ENCODE measurements at places on chromosomes 4 and X.
A peak's percentile ranks its signal among the peaks of the same experiment; 100 is the strongest.

GRCh38 chr4:88341227-88342192 is 37.1 kb upstream of the HERC6 start:
- peak; percentile 97 for DNase-seq

GRCh38 chr4:64518600-64518999 is 109.3 kb upstream of the TECRL start:
- DNase-seq: no peak

DNA sequence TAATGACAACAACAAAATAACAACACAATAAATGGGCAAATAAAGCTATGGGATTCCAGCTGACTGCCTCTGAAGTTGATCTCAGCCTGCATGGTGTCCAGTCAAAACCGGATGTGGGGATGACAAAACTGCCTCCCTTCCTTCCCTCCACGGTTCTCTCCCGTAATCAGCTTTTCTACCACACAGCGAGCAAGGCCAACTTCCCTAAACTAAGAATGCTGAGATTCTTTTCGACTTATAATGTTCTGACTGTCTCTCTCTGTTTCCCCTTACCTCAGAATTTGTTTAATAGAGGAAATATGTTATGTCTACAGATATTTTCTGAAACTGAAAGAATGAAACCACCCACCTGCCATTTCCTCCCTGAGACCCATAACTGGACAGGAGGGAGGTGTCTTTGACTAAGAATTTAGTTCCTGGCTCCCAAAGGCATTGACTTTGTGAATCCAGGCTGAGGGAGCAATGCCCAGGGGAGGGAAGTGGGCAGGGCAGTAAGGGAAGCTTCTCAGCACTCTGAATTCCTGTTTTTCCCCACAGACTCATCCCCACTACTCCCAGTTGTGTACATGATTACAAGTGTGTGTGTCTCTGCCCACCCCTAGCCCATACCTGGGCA is 1.0 kb upstream of the TLR1 start:
- peak; percentile 10 for DNase-seq

- peak; percentile 24 for DNase-seq
These were observed 142.7 kb downstream of the RPA4 start for GRCh38 chrX:97026406-97026805.

- DNase-seq: no peak
These were observed 875.0 kb upstream of the PRKX start for GRCh38 chrX:4588466-4588865.

- DNase-seq: no peak
These were observed 13.7 kb upstream of the AMMECR1 start for GRCh38 chrX:110331444-110332030.

DNA sequence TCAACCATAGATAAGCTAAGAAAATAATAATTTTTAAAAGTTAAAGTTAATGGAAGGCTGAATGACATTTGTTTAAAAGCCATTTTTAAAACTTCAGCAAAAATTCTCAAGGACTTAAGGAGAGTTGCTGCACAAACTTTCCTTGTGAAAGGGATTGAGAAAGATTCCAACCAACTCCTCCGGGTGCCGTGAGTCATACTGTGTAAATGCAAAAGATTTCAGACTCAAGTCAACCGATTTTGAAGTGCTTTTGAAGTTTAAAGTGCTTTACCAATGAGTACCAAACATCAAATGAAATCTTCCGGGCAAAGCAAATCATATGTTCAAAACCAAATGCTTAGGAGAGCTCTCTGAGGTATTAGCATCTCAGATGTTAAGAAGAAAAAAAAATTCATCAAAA is 31.4 kb downstream of the VCX2 start:
- peak; percentile 33 for DNase-seq

GRCh38 chr4:141788169-141788915 is 152.0 kb downstream of the IL15 start:
- DNase-seq: peak; percentile 81

GRCh38 chrX:11010476-11010875 is 100.7 kb upstream of the HCCS start:
- DNase-seq: peak; percentile 15

DNA sequence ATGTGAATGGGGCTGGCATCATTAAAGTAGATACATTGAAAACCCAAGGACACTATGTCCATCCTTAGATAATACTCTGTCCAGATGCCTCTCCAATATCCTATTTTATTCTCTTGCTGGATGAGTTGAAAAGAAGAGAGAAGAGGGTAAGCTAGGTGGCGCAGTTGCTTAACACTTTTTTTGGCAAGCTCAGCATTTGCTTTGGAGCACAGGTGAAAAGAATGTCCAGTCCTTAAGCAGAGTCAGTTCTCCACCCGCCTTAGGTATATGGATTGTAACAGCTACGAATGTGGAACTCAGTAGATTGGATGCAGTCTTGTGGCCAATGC is 208.4 kb downstream of the NWD2 start:
- DNase-seq: peak; percentile 67

DNA sequence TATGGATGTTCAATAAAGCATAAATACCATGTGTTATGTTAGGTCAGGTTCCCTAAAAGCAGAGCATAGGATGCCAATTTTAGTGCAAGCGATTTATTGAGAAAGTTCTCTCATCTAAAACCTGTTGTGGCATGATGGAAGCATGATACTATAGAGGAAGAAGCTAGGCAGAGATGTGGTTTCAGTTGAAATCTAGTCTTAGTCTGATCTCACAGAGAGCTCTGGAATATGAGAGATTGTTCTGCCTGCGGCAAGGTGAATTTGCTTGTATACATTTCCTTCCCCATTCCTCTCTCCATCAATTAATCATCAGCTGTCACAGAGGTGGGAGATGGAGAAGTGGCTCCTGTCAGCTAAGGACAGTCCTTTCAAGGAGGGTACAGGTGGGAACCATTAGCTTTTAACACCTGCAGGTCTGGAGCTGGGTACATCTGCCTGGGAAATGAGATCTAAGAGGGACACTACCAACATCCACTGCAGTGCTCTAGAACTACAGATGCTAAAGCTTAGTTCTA is 252.4 kb downstream of the CFAP299 start:
- no peak for DNase-seq

DNA sequence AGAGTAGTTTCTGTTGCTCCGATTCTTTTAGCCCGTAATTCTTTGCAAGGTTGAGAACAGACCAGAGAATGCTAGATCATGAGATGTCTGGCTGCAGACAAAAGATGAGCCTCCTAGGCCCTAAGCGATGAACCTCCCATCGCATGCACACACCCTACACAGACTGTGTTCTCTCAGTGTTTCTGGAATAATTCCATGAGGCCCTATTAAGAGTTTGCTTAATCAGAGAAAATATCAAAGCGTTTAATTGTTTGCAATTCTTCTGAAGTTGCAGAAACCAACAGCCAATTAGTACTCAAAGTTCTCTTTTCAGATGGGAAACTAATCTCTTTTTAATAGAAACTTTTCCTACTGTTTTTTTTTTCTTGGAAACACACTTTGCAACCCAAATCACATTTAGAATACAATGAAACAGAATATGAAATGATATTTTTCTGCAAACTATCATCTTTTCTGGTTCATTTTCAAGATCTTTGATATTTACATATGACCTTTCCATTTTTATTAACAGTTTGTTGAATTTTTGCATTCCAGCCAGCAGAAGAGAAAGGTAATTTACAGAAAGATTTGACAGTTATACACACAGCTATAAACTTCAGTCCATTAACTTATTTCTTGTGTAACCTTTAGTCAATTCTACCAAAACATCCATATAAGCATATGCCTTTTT is 1525.6 kb downstream of the ARAP2 start:
- DNase-seq: no peak

DNA sequence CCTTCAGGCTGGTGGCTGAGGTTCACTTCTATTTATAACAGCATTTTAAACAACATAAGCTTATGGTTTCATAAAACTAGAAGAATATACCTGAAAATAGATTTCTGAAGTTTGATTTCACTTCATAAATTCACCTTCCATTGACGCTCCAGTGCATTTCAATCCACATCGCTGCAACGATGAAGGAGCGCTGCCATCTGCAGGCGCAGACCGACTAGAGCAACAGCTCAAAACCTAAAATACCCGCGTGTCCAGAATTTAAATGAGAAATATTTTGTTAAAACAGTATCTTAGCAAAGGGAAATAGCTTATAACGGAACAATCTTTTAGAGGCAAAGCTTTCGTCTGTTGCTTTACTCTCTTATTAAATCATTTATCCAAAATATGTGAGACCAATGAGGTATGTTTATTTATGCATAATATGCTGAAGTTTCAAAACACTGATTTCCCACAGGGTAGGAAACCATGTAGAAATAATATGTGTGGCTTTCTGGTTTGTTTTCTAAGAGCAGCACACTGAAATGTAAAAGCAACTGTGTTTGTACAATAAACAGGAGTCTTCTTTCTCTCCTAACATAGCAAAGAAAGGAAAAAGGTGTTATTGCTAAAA is 816.4 kb upstream of the FRG1 start:
- peak; percentile 61 for DNase-seq

DNA sequence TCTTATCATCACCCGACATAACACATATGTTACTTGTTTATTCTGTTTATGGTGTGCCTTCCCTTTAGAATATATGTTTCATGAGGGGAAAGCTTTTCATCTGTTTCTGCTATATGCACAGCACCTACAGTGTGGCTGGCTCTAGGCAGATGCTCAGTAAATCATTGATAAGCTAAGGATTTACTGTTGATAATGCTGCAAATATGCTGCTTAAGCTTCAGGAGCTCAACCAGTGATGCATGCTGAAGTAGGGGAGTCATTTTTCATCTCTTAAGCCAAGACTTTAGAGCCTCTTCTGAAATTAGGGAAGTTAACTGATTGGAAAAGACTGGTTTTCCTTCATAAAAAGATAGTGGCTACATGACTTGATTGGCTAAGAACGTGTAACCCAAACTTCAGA is 16.4 kb downstream of the FAT4 start:
- no peak for DNase-seq

DNA sequence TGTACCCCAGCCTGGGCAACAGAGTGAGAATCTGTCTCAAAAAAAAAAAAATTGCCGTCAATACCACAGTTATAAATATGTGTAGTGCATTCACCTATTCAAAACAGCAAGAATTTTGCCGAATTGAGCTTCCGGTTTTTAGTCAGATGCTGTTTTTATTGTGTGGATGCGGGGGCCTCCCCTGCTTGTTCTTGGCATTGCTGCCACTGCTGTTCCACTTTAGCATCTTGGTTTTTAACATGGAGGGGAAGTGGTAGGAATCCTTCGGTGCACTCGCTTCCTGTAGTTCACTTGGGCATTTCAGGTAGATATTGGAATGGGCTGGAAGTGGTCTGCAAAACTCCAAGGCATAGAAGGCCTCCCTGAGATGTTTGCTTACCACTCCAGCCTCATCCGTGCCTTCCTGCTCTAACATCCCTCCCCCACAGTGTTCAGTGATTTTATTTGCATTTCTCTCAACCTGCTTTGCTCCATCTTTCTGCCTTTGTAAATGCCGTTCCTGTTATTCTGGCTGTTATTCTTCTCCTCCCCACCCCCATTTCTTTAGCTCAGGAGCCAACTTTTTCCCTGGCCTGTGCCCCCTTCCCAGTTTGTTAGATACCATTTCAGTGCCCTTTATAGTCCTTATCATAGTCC is 25.5 kb downstream of the MOB1B start:
- DNase-seq: no peak

GRCh38 chr4:58636381-58636780 is 1526.2 kb upstream of the IGFBP7 start:
- no peak for DNase-seq

DNA sequence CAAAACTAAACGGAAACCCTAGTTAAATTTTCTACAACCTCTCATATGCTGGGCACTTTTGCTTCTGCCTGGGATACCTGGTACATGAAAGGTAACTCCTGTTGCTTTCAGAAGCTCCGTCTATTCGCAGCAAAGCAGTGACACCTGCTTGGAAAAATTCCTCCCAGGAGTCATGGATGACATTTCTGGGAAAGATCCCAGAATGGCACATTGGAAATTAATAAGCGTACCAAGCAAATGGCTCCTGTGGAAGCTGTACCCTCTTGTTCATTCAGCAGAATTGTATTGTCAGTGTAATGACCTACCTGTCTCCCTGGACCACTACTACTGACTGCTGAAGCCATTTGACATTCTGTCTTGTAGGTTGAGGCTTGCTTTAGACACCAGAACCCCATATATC is 349.7 kb upstream of the NOCT start:
- DNase-seq: no peak

- DNase-seq: peak; percentile 50
These were observed 51.7 kb upstream of the MCF2 start for GRCh38 chrX:139759637-139760036.

GRCh38 chrX:10173331-10173900 is 16.6 kb downstream of the CLCN4 start:
- DNase-seq: peak; percentile 94

DNA sequence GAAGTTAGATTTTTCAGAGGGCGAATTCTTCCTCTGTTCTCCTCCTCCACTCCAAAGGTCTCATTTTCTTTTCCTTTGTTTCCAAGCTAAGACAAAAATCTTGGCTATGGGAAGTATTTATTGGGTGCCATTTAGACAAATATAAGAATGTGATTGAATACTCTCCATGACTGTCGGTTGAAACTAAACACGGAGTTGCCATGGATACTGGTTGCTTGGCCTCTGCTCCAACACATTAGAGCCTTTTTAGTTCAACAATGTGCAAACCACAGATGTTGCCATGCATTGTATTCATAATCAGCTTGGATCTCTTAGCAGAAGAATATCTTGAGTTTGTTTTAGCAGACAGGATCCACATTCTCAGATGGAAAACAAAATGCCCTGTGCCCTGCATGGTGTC is 366.5 kb upstream of the LCORL start:
- no peak for DNase-seq

DNA sequence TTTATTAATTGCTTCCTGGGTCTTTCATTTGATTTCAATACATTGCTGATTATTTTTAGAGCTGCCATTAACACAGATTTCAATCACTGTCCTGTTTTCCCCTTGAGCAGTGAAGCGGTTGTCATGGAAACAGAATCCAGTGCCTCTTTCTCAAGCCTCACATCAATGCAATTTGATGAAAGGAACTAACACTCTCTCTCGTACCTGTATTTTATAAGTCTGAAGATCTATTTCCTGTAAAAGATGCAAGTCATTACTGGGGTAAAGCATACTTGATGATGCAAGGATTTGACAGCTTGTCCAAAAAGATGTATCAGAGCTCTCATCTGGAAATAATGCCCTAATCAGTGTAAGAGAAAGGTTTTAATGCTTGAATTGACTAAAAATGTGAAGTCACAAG is 17.9 kb upstream of the GASK1B start:
- no peak for DNase-seq

GRCh38 chrX:140733766-140734342 is 24.3 kb downstream of the LINC00632 start:
- DNase-seq: peak; percentile 68

DNA sequence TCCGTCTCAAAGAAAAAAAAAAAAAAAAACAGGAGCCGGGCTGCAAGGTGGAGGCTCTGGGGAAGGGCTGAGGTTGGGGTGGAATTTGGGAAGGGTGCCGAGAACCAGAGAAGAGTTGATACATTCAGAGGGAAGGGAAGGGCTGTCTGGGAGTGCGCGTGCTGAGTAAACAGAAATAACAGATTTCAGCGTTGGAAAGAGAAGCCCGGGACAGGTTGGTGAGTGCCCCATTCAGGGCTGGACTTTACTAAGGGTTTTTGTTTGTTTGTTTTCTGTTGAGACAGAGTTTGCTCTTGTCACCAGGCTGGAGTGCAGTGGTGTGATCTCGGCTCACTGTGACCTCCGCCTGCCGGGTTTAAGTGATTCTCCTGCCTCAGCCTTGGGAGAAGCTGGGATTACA is 1.7 kb upstream of the IL3RA start:
- DNase-seq: no peak
